Peyer's patch (tissue), 4 donors: ENCODE measurements at places on chromosomes 16 and 17. TPM values are rescaled to one million over a fixed set of nuclear protein-coding genes. Genes with fewer than 3 reads are reported as not detected.

Gene MPV17L
- 19.8 TPM for total RNA-seq

Gene UNK
- 27.8 TPM for total RNA-seq

Gene TP53I13
- total RNA-seq, result 93.0 TPM

Gene ZNF469
- 0.80 TPM for total RNA-seq

Gene CSH2
- not detected for total RNA-seq

Gene ZNF385C
- total RNA-seq, result not detected

Gene KRT20
- 837 TPM for total RNA-seq

Gene PIGW
- 4.3 TPM for total RNA-seq

Gene PPP1R27
- not detected for total RNA-seq

Gene CDH1
- 56.9 TPM for total RNA-seq

Gene GPR139
- total RNA-seq, result not detected

DNA sequence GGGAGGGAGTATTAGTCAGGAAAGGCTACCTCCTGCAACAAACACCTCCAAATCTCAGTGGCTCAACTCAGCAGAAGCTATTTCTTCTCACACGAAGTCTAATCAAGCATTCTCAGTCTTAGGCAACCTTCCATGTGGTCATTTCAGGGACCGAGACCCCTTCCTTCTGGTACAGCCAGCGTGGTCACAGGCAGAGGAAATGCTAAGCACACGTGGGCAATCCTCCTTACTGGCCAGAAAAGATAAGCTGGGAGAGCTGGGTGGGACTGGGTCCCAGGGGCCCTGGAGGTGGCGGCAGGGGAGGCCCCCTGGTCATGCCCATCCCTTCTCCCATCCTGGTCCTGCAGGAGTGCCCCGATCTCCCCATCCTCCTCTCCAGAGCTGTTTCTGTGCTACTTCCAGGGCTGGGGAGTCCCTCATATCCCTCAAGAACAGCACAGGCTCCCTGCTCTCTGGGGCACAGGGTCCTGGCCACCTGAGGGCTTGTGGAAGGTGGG is 5.7 kb upstream of the CX3CL1 start:
- DNase-seq, result no peak

DNA sequence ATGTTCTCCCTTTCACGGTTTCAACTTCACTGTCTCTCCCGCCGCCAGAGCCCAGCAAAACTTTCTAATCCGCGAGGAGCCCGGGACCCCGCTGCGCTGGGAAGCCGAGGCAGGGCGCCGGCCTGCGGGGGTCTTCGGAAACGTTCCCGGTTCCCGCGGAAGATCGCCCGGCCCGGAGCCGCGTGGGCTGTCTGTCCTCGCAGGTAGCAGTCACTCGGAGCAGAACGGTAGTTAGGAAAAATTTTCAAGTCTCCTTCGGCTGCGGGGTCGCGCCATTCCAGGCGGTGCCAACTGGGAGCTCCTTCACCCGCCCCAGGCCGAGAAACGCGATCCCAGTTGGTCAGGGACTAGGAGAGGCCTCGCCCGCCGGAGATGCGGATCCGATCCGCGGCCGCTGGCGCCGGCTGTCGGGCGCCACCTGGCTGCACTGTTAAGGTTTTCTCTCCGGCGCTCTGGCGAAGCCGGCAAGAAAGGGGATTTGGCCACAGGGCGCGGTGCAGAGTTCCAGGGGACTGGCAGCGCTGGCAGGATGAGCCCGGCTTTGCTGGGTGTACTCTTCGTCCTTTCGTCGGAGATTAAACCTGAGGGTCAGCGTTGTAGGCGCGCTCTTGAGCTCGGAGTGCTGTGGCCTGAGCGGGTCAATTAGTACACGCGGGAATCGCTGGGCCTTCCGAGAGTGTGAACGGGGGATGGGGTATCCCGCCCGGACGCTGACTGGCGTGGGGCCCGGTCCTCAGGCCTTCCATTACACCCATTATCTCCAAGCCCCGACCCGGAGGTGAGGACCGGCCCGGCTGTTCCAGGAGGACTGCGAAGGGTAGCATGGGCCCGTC is 135.4 kb downstream of the KCNJ12 start:
- peak; percentile 85 for DNase-seq

GRCh38 chr17:48048384-48049126 is 396 bp downstream of the NFE2L1 start:
- DNase-seq, result peak; percentile 94

- peak; percentile 49 for DNase-seq
Observed at GRCh38 chr17:78879635-78880186, 23.3 kb downstream of the CEP295NL start.

- no peak for DNase-seq
Observed at GRCh38 chr17:77375917-77376651, 235.3 kb downstream of the SEC14L1 start.

DNA sequence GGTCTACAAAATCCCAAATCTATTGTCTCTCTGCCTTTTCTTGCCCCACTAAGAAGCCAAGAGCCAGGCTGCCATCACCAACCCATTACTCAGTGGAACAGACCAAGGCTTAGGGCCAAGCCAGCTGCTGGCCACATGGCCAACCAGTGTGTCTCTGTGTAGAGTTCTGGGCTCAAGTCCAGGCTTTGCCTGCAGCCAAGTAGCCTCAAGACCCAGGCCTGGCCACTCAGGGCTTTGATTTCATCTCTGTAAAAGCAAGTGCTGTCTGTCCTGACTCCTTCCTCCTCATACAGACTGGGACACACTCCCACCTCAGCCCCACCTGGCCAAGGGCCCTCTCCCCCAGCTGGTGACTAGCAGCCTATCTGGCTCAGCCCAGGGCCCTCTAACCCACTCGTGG is 14.6 kb downstream of the SREBF1 start:
- DNase-seq, result no peak

DNA sequence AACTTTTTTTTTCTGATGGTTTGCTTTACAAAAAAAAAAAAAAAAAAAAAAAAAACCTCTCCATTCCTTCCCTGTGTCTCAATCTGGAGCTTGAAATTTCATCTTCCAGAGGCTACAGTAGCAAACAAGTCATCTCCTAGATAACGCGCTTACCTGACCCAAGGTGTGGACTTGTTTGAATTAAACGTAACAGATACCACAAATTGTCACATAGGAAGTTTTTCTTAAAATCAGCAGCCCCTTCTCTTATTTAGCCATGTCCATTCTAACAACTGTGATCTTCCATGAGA is 2.0 kb downstream of the STAT5B start:
- DNase-seq, result no peak
